ENCODE measurements at places on chromosomes 1 and 21. TPM values are rescaled to one million over a fixed set of nuclear protein-coding genes. Genes with fewer than 3 reads are reported as not detected.

GRCh38 chr1:236124965-236125364, 17.4 kb upstream of the GPR137B start:
- no peak for DNase-seq

The HSD3B1 gene
- total RNA-seq = not detected

DNA sequence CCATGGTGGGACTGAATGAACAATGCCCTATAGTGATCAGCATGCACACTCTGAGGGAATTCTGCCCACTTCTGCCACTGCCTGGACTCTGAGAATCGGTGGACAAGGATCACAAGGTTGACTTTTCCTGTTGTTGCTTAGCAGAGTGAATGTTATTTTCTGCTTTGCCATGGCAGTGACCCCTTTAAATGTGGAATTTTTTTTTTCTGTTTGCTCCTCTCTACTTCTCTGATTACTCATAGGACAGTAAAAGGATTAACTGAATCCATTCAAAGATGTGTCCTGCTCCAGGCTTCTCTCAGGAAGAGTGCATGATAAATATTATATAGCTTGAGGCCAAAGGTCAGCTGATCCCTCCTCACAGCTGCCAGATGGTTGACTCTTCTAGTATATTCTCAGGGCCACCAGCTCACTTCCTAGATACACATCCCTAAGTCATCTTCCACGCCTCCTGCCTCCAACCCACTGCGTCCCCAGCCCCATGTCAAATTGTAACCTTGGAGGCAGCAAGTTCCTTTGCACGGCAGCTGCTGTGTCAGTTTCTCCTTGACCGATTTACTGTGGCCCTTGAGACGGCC, 74.0 kb upstream of the RALGPS2 start:
- no peak for DNase-seq

The OR10J5 gene
- total RNA-seq = not detected

The FCGR2B gene
- not detected for total RNA-seq

DNA sequence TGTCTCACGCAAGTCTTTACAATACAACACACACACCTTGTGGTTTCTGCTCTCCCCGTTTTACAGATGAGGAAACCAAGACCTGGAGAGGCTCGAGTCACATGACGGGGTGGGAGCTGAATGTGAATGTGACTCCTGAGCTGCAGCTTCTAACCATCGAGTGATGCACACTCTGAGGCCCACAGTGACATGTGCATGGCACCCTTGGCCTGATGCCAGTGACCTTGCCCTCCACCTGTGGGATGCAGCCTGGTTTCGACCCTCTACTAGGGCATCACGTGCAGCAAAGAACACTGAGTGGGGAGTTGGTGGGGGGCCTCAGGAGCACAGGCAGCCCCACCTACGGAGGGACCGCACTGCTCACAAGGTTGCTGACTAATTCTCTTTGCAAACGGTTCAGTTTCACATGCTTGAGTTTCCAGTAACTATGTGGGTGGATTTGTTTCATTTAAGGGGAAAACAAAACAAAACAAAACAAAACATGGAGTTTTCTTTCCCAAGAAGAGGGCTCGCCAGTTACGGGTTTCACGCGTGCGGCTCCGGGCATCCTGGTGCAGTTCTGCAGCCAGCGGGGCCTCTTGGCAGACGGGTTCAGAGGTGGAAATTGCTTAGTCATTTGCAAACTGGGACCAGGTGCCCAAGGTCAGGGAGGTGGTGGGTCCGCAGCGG, 22.9 kb downstream of the SPSB1 start:
- peak; percentile 79 for DNase-seq

DNA sequence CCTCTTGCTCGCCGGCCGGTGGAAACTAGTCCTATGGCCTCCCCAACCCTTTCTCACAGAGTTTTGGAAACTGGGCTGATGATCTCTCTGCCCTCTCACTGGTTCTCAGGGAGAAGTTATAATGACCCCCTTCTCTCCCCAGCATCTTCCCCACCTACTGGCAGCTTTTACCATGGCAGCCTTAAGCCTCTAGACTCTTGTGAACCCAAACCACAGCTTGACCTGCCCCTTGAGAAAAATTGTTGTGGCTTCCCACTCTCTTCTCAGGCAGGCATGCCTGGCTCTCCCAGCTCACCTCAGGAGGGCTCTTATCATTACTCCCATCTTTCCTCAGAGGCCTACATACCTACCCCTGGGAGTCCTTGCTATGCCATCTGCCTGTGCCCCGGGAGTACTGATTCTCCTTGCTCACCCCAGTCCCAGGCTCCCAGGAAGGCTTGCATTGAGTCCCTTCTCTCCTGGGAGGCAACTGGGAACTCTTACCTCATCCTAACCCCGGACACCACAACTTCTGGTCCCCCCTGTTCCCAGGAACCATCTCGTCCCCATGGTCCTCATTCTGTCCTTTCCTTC, 1.6 kb downstream of the NSUN4 start:
- DNase-seq = no peak

- DNase-seq = no peak
Observed at GRCh38 chr21:38307771-38308531, 51.2 kb downstream of the KCNJ15 start.

- peak; percentile 25 for DNase-seq
Observed at GRCh38 chr1:116232989-116233514, 121.9 kb downstream of the MAB21L3 start.

The SLFNL1 gene
- total RNA-seq = 0.12 TPM

DNA sequence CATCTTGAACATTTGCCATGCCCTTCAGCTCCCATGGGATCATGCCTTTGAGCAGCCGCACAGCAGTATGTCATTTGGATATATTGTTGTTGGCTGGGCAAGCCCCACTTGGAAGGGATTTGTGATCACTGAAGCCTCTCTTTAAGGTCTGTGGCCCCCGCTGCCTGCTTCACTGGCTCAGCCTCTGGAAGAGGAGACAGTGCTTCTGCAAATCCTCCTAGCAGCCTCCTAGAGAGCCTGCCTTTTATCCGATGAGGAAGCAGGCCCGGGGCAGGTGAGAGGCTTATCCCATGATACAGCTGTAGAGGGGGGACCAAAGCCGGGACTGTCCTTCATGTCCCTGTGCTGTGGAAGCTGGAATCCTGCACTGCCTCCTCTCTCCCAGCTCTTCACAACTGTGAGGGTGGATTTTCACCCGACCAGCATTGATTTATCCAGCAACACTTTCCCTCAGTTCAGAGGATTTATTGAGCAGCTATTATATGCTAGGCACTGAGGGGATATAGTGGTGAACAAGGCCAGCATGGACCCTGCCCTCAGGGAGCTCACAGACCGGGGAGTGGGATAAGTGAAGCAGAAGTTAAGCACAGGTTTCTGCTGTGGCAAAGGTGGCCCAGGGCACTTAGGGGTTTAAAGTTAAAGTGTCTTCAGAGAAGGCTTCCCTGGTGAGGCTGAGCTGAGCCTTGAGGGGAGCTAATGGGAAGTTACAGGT, 3.9 kb downstream of the TMEM61 start:
- no peak for DNase-seq

DNA sequence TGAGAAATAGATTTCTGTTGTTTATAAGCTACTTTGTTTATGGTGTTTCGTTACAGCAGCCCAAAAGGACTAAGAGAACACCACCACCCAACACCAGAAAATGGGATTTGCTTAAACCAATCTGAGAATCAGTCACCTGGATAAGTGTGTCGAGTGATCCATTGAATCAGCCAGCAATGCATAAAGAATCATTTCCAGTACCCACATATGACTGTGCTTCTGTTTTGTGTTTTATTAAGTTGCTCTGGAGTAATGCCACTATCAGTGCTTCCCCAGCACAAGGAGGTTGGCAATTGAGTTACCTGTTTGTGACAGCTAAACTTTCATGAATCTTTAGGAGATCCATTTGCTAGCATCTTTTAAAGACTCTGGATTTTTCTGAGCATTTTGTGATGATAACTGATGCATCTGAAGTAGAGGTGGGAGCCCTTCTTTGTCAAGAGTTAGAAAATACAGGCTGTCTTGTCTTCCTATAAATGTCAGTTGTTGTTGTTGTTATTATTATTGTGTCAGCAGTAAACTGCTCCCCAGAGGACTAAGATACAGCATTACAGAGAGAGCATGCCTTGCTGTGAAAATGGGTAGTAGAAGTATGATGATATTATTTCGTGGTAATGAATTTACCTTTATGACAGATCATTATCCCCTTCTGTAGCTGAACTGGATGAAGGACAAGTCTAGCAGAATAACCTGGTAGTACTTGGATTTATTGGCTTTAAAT, 225.2 kb downstream of the NFIA start:
- DNase-seq = no peak

DNA sequence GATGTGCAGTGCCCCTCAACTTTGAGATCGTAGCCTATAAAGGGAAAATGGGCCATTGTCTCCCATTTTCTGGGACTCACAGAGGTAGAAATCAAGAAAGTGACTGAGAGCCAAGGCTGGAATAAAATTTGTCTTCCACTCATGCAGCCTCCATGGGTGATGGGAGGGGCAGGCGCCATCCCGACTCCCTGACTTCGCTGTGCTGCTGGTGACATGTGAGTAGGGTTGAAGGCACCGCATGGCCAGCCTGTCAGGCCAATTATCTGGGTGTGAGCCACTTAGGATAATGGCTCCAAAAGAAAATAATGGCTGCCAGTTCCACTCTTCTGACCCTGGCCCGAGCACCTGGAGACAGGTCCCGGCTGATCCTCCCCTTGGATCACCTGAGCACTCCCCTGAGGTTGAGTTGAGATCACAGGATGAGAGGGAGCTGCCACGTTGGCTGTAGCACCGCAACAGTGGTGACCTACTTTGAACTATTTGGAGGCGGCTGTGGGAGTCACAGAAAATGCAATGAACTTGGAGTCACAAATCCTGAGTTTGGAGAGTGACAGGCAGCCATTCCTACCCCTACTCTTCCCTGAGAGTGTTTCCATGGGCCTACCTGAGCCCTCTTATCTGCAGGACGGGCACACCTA, 26.3 kb downstream of the CAPN9 start:
- DNase-seq = no peak

DNA sequence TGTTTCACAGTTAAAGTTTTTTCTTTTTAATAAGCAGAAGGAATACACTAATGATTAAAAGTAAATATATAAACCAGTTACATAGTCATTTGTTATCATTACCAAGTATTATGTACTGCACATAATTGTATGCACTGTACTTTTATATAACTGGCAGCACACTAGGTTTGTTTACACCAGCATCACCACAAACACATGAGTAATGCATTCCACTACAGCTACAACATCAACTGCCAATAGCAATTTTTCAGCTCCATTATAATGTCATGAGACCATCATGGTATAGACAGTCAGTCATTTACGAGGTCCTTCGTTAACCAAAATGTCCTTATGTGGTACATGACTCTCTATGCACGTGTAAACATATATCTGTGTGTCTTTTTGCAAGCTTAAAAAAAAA, 35.2 kb downstream of the SCYL3 start:
- DNase-seq = no peak

The TRIM67 gene
- total RNA-seq = not detected

DNA sequence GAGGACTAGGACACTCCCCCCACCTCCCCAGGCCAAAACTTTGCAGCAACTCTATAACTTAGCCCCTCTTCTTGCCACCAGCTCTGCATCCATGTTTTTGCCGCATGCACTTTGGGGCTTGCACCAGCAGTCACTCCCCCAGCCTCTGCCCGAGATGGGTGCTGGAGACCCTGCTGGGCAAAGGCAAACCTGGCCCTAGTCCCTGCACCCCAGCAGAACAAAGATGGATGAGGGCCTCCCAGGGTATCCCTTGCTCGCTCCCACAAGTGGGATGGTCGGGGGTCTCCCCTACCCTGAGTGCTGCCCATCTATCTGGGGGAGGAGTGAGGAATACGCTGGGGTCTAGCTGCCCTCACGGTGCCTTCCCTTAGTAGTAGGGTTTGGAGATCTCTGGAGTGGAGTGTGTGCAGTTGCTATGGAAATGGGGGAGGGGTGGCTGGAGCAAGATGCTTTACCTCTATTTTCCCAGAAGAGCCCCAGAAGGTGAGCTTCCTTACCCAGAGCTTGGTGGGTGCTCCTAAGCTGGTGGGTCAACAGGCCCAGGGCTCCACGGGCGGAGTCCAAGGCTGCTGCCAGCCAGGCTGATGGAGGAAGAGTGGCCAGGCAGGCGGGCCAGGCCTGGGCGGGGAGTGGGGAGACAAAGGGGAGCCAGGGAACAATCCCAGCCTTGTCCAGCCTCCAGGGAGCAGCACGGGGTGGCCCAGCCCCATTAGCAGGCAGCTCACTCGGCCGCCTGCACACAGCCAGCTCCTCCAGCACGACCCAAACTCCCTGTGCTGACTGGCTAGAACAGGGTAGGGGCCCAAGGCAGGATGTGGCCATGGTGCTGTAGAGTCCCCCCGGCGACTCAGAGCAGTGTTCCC, at the start of gene PAQR6:
Gene PAQR6, minus strand, starts transcription at position 597 of the 863 bp plus-strand sequence. CDS start 1,325 bp downstream, outside the sequence.
- no peak for DNase-seq

- DNase-seq = peak; percentile 96
Observed at GRCh38 chr1:154951901-154952657, 3.8 kb downstream of the PBXIP1 start.
